ENCODE measurements at places on chromosomes 4 and X.

- no peak for DNase-seq
These were observed 6.3 kb downstream of the AWAT1 start for GRCh38 chrX:70240751-70241150.

DNA sequence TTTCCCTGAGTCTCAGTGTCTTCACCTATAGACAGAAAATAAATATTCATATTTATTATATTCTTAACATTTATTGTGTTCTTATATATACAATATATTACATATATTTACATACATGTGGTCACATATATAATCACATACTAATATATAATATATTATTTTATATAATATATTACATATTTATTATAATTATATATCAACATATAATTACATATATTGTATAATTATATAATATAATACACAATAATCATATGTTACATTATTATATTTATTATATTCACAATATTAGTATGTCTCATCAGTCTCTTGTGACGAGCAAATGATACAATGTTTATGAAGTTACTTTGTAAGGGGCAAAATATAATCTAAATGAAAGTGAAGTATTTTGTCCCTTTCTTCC is 87.7 kb downstream of the KDR start:
- DNase-seq: no peak

GRCh38 chrX:13345037-13345436 is 25.2 kb upstream of the ATXN3L start:
- DNase-seq: no peak

DNA sequence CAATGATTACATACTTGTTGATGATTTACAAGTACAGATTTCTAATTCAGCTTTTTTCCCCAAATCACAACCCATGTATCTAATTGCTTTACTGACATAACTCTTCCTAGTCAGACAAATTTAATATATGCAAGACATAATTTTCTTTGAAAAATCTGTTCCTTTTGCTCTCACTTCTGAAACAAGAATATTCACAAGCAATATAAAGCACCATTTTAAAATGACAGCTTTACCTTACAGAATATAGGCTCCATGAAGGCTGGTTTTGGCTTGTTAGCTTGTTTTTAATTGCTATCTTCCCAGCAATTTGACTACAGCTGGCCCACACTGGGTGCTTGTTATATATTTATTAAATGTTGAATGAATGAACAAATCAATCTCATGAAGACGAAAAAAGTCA is 24.5 kb downstream of the GPM6A start:
- no peak for DNase-seq

DNA sequence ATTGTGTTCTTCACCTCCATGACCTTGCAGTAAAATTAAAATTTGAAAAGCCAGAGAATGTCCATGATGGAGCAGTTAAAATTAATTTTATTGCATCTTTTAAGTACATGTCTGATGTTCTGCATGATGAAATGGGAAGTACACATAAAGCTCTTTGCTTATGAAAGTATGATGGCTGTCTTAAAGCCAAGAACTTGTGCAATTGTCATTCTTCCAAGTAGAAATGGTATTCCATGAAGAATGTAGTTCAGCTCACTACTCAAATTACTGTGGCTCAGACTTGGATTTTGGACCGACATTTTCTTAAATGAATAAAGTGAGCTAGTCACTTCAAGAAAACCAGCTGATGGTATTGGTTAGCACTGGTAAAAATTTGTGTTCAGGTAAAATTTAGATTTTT is 161.7 kb upstream of the CXCL13 start:
- peak; percentile 11 for DNase-seq

DNA sequence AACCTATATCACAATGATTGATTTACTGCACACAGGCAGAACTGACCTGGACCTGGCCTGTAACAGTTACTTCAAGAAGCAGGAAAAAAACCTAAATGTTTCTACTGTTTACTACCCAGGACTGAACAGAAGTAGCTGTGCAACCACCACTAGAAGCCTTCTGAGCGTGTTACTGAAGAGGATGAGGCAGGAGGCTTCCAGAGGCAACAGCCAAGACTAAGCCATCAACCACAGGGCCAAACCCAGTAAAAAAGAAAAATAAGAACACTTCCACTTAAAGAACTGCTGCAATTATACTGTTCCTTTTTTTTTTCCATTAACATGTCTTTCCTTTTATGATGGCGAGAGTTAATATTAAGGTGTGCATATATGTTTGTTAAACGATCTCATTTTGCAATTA is 29.4 kb upstream of the TTC29 start:
- no peak for DNase-seq

DNA sequence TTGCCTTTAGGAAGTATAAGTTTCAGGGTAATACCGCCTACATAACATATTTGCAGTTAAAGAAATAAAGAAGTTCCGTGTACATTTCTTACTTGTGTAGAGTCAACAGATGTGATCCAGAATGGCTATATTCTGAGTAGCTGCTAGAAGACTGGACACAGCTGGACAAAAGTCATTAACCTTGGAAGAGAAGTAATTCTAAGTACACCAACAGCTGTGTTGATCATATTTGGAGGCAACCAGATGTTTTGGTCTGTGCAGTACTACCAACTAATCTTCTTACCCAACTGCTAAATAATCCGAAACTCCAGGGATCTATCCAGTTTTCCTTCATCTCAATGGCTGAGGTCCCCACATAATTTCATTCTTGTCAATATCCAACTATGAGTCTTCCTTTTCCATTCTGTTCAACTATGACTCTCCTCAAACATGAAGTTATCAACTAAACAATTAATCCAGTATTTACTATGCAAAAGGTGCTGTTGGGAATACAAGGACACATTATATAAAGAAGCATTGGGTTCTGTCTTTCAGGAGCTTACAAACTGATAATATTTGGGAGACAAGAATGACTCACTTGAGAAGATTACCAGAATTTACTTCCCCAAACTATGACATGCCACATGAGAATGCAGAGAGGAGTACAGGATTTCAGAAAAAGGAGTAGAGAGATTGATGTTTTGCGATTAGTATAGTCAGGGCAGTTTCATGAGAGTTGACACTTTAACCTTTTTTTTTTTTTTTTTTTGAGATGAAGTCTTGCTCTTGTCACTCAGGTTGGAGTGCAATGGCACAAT is 78.2 kb downstream of the COL4A6 start:
- peak; percentile 74 for DNase-seq

DNA sequence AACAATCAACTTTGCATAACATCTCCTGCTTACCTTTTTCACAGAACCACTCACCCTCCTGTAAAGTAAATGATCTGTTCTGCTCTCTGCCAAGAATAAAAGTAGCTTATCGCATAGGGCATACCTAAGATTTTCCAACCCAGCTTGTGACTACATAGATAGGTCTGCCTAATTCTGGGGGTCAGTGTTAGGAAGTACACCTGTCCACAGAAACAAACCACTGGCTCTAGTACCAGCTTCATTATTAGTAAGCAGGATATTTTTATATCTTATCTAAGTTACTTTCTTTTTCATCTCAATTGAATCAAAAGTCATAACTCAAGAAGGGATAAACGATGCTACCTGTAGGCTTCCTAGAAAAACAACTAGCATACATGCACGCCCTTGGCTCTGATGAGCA is 23.8 kb downstream of the CXCL1 start:
- DNase-seq: no peak

- DNase-seq: no peak
These were observed 7.6 kb upstream of the PCDH19 start for GRCh38 chrX:100417681-100418080.

GRCh38 chrX:134718966-134719317 is 60.7 kb upstream of the PLAC1 start:
- DNase-seq: peak; percentile 25

- peak; percentile 37 for DNase-seq
These were observed 76.5 kb upstream of the CITED1 start for GRCh38 chrX:72382202-72382595.

- no peak for DNase-seq
These were observed 75.8 kb upstream of the PCDH18 start for GRCh38 chr4:137608085-137608484.

DNA sequence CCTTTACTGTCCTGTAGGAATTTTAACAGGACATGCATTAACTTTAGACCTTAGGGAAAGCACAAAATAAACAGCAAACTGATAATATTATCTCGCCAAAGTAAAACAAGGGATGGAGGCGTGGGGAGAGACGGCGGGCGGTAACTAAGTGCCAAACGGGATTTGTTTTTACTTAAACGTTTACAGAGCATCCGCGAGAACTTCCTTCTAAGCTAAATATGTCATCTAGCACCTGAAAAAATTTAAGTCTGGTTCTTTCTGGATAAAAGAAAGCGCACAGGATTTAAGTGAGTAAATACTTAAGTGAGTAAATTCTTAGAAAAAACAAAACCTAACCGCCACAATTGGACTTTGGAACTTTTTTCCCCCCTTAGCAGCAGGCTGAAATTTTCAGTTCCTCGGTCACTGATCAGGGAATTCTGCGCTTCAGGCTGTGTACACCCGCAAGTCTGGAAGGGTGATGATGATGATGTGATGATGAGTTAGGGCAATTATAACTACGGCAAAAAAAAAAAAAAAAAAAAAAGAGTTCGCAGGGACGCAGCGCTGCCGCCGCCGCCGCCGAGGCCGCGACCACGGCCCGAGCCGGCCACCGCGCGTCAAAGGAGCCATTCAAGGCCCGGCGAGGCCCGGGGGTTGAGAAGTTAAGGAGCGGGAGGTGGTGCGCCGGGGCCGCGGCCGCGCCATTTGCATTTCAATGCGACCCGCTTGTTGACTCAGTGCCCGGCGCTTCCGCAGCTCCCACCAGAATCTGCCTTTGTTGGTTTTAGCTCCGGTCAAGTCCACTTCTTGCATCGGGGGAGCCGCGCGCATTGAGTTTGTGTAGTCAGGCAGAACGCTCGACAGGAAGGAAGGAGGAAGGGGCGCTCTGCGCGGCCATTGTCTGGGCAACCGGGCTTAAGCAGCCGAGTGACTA is 108.8 kb downstream of the SPRY1 start:
- DNase-seq: peak; percentile 66
